Stimulated activated CD4-positive, alpha-beta T cell treated with anti-CD3 and anti-CD28 coated beads, Interleukin-4, amount 100 ng/mL, for 4 hours (primary cell): ENCODE measurements at places on chromosomes 5 and 9.

- no peak for DNase-seq
Measured at GRCh38 chr9:99387431-99387830, 165.3 kb downstream of the SEC61B start.

GRCh38 chr5:127311349-127311748 lies 20.8 kb downstream of the MEGF10 start:
- no peak for DNase-seq

- no peak for DNase-seq
Measured at GRCh38 chr9:37155601-37156000, 35.2 kb downstream of the ZCCHC7 start.

GRCh38 chr9:96566498-96567202 lies 53.0 kb downstream of the CDC14B start:
- DNase-seq: peak; percentile 62

DNA sequence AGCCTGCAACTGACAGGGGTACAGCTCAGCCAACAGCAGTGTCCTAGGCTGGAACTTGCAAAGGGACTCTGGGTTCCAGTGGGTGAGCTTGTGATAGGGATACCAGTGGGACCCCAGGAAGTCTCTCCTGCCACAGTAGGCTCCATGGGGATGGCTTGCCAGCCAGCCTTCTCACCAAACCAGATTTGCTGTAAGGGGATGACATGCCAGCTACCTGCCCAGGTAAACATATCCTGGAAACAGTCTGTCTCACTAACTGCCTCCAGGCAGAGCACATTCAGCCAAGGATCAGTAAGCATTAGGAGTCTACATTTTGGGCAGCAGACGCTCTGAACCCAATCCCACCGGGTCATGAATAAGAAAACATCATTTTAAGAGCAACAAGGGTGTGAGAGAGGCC lies 49.9 kb downstream of the SIL1 start:
- DNase-seq: no peak

DNA sequence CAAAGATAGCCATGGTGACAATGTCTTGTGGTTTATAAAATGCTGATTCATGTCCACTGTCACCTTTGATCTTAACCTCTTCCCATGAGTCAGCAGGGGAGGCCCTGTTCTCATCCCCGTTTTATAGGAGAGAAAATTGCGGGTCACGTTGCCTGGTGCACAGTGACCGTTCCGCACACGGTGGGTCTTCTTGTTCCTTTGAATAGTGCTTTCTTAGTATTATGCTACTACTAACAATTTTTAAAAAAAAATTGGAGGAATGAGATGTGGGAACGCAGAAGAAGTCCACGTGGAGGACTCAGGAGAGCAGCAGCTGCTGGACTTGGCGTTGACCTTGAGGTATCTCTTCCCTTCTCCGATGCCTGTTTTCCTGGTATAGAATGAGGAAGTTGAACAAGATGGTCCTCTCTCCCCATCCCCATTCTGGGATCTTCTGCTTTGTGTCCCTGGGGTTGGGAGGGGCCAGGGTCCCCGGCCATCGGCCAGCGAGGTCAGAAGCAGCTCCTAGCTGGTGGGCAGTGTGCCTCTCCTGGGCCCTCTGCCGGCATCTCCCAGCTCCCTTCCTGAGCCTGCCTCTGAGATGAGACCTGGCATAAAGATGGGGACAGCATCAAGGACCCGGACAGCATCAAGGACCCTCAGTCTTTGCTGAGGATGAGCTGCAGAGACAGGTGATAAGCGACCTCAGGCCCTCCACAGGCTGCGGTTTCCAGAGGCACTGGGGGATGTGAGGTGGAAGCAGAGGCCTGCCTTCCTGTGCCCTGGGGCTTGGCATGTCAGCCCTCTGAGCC lies 143.9 kb downstream of the C9orf50 start:
- DNase-seq: no peak

DNA sequence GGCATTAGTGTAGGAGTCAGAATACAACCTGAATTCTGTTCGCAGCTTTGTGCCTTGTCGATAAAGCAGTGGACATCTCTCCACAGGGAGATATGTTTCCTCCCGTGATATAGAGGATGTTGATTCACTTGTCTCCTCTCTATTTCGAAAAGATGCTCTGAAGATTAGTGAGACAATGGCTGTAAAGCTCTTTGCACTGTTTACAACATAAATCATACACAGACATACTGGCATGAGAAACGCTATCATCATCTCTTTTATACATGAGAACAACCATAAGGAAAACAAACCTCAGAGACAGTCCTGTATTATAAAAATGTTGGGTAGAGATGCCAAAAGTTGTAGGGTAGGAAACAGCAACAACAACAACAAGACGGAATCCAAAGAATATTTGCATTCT lies 507.4 kb downstream of the RAB3C start:
- DNase-seq: no peak

- no peak for DNase-seq
Measured at GRCh38 chr9:112184946-112185345, 9.8 kb upstream of the SUSD1 start.

DNA sequence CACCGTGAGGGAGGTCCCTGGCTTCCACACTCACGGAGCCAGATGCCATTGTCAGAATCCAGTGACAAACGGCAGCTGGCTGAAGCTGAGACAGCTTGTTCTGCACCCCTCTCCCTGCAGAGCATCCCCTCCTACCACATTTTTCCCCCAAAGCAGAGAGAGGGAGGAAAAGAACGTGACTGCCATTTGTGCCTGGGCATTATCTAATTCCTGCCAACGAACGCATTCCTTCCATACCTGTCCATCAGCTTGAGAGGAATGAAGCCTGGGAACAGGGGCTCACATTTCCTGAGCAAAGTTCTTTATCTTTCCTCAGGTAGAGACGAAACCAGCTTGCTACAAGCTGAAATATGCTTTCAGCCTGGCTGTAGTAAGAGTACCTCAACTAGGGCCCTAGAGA lies 175.4 kb downstream of the SLIT3 start:
- DNase-seq: no peak

GRCh38 chr9:74122661-74123060 lies 374.5 kb upstream of the RORB start:
- no peak for DNase-seq

GRCh38 chr9:111375817-111376564 lies 46.0 kb upstream of the OR2K2 start:
- no peak for DNase-seq

- DNase-seq: no peak
Measured at GRCh38 chr9:101271102-101271501, 113.7 kb downstream of the BAAT start.

DNA sequence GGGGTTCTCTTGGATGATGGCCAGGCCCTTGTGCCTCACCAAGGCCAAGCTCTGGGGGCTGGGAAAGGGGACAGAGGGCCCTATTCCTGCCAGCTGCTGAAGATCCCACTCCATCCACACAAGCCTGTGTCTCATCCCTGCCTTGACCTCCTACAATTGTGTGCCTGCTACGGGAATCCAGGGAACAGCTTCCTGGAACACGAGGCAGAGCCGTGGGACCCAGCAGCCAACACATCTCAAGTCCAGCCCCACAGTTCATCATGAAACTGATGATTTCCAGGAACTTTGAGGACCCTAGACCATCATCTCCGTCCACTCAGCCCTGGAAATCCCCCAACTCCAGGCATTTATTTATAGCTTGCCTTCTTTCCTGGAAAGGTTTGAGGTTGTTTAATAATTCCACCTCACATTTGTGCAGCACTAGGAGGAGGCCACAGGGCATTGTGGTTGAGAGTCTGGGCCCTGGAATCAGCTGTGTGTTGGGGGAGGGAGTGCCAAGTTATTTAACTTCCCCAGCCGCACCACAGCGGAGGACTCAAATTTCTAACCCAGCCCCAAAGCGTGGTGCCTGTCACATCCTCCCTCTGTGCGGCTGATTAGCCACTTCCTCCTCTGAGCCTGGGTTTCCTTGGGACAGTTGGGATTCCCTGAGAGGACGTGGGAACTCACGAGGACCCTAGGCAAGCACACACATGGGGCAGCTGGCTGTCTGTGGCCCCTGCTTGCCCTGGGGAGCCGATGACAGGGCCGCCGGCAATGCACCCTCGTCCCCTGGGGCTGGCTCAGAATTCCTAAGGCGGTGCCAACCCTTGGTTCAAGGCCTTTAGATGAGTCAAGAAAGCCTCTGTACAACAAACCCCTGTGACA lies 58.2 kb upstream of the GGTA1 start:
- no peak for DNase-seq

- no peak for DNase-seq
Measured at GRCh38 chr9:12640866-12641636, 52.1 kb upstream of the TYRP1 start.

DNA sequence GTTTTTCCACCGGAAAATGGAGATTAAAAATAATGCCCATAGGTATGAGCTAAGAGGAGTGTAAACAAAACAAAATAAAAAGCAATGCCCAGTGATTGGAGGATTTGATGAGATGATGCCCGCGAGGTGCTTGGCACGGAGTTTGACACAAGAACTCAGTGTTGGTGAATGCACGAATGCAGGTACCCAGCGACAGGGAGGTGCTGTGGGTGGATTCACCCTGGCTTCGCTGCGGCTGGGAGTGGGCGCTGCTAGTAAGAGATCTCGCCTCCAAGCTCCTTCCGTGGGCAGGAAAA lies 526 bp upstream of the STXBP1 start:
- no peak for DNase-seq

GRCh38 chr5:122615146-122615545 lies 159.7 kb upstream of the SNX2 start:
- DNase-seq: no peak
